ENCODE measurements at places on chromosomes 4 and X.
A peak's percentile ranks its signal among the peaks of the same experiment; 100 is the strongest.

- peak; percentile 97 for DNase-seq
Measured at GRCh38 chr4:141905751-141906150, 269.4 kb downstream of the IL15 start.

- DNase-seq: no peak
Measured at GRCh38 chrX:9646471-9647224, 119.0 kb downstream of the GPR143 start.

DNA sequence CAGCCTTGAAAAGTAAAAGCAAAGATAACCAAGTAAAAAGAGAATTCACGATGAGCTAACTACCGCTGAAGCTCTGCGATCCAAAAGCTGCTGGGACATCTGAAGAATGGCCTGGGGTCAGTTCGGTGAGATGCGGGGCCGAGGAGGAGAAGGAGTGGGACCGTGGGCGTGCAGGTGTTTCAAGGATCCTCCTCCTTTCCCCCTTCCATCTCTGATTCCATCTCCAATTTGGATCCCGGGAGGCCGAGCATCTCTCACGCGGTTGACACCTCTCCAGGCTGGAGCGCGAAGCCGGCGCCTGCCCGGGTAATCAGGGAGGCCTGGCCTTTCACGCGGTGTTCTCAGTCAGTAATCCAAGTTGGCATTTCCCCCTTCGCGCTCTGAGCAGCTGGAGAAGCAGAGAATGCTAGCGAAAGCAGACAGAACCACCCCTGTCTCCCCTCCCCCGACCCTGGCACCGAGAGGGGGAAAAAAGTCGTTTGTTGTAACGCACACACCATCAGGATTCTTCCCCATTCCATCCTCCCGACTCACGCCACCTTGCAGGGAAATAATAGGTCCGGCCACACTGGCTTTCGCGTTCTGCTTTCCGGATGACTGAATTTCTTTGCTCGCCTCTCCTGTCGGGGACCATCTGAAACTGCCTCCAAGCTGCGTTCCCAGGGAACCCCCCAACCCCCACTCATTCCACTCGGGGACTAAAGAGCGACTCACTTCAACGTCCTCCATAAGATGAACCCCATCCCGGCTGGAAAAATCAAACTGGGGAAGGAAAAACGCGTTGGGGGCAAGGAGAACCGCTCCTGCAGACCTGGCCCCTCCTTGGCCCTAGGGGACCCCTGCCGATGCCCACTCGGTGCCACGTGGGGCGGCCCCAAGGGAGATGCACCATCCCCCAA, 6.5 kb downstream of the NEUROG2 start:
- DNase-seq: peak; percentile 20

DNA sequence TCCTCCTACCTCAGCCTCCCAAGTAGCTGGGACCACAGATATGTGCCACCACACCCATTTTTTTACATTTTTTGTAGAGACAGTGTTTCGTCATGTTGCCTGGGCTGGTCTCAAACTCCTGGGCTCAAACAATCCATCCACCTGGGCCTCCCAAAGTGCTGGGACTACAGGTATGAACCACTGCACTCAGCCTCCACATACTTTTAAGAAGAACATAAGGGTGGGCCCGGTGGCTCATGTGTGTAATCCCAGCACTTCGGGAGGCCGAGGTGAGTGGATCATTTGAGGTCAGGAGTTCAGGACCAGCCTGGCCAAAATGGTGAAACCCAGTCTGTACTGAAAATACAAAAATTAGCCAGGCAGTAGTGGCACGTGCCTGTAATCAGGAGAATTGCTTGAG, 51.5 kb upstream of the MXD4 start:
- DNase-seq: no peak

DNA sequence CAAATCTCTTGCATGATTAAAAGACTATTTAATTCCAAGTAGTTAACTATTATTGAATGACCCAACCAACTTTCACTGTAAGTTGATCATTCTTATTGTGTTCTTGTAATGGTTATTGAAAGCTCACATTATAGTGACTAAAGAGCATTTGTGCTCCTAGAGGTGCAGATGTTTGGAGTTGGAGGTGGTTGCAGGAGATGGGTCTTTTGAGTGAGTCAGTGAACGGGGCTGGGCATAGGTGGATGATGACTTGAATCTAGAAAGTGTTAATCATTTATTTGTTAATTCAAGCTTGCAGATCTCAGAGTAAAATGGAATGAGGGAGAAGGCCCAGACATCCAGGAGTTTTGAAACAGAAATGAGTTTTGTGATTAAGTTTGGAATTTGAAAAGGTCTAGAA, 13.7 kb downstream of the NWD2 start:
- no peak for DNase-seq

DNA sequence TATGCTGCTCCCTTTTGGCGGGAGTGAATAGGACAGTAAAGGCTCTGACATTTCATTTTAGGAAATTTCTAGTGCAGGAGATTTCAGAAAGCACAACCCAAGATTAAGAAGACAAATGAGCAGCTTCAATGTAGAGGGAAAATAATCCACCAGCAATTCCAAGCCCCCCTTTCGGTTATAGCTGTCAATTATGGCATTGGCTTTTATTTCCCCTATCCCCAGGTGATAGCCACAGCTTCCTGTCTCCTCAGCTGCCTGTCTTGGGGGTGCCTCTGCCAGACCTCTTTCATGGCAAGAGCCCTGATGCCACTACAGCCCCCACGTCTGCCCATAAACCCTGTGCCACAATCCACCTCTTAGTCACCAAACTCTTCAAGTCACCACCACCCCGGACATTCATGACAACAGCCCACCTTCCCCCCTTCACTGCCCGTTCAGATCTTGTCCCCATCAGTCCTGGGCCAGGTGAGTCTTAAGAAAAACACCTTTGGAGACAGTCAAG, 48.4 kb upstream of the CLNK start:
- DNase-seq: no peak

DNA sequence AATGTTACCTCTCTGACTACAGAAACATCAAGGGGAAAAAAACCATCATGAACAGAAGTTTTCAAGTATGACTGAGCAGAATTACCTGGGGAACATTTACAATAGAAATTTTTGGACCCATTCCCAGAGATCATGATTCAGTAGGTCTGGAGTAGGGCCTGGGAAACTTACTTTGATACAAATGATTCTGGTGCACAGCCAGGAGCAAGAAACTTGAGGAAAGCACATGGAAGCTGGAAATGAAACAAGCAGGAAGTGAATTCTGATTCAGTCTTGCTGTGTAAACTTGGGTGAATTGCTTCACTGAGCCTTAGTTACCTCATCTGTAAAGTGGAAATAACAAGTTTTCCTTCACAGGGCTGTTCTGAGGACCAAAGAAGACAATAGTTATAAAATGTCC, 192.5 kb upstream of the TAPT1 start:
- peak; percentile 6 for DNase-seq

- DNase-seq: no peak
Measured at GRCh38 chr4:125642645-125643044, 327.9 kb downstream of the FAT4 start.

- DNase-seq: no peak
Measured at GRCh38 chr4:154858166-154858565, 77.1 kb downstream of the RBM46 start.

GRCh38 chrX:10175319-10175871, 18.6 kb downstream of the CLCN4 start:
- peak; percentile 62 for DNase-seq

GRCh38 chrX:24149351-24150050, at the start of gene ZFX:
Gene ZFX (plus strand): TSS chrX:24149729. CDS start chrX:24172743, 23,014 bp downstream.
- peak; percentile 70 for DNase-seq

- DNase-seq: peak; percentile 42
Measured at GRCh38 chr4:1084796-1085403, 28.5 kb downstream of the RNF212 start.

- DNase-seq: no peak
Measured at GRCh38 chr4:55736605-55737183, 82.9 kb upstream of the EXOC1L start.

GRCh38 chrX:107574054-107574683, 54.1 kb upstream of the PRPS1 start:
- peak; percentile 59 for DNase-seq

GRCh38 chrX:153927672-153927921, 1.5 kb upstream of the ARHGAP4 start:
- DNase-seq: peak; percentile 8

- DNase-seq: peak; percentile 9
Measured at GRCh38 chr4:56704089-56704871, 23.2 kb upstream of the HOPX start.

DNA sequence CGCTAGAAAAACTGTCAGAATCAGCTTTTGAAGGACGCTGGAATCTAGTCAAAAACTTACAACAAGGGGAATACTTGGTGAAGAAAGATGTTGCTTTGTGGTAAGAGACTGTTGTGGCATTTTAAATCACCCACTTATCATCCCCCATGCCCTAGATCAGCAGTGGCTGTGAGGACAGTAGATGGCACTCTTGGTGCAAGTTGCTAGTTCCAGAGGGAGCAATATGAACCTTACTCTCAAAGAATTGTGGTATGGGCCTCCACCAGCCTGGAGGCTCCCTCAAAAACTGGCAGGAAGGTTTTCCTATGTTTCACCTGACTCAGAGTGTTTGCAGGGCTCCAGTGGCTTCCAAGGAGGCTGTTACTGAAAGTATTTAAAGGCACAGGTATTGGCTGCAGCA, 37.7 kb upstream of the SLC16A2 start:
- DNase-seq: peak; percentile 57

- peak; percentile 66 for DNase-seq
Measured at GRCh38 chr4:150297861-150298474, 219.7 kb downstream of the DCLK2 start.

GRCh38 chr4:184849185-184849584, 23.4 kb upstream of the ACSL1 start:
- no peak for DNase-seq

DNA sequence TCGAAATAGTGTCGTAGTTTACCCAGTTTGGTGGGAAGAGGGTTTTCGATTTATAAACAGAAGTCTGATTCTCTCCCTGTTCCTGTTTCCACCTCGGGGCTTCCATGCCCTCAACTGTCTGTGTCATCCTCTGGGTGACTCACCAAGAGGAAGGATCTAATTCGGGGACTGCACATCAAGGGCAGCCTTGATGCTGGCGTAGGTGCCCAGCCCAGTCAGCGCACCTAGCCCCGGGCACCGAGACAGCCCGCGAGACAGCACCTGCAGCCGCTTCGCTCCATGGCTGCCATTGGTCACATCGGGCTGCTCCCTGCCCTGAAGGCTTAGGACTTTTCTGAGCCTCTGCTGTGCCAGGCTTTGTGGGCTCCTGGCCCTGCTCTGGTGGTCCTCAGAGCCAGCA, 7.7 kb downstream of the ABCD1 start:
- DNase-seq: no peak

DNA sequence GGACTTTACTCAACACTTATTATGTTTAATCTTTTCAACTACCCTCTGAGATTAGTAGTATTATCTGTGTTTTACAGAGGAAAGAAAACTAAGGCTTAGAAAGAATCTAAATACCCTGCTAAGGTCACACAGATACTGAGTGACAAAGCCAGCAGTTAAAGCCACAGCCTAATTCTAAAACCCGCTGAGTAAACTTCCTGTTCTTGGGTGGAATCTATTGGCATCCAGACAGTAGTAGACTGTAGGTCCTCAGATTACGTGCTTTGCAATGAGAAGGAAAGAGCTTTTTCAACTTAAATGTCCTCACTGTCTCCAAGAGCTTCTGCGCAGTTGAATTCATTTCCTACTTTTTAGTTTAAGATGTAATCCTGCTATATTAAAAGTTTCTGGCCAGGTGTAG, 126.0 kb downstream of the TENM3 start:
- DNase-seq: peak; percentile 55

DNA sequence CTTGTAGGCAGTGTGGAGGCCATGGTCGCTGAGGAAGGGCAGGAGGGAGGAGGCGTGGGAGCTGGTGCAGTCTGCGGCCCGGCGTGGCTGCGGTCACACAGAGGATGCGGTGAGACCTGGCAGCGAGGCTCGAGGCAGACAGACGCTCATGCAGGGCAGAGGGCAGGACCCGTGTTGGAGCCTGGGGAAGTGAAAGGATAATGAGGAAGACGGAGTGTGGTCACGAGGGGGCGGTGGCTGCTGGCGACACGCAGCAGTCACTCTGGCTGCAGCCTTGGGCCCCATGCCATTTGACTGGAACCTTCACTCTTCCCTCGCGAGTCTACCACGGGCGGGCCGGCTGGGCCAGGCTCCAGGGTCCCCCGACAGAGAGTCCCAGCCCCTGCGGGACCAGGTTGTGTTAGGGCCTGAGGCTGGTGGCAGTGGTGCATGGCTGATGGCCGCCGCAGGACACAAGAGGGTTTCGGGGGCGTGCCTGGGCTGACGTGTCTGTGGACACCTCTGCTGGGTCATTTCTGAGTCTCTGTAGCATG, 68.8 kb upstream of the HGFAC start:
- no peak for DNase-seq

GRCh38 chrX:3549411-3549911, 164.0 kb downstream of the PRKX start:
- DNase-seq: peak; percentile 66

GRCh38 chrX:104135677-104136076, 21.1 kb downstream of the SLC25A53 start:
- peak; percentile 18 for DNase-seq

DNA sequence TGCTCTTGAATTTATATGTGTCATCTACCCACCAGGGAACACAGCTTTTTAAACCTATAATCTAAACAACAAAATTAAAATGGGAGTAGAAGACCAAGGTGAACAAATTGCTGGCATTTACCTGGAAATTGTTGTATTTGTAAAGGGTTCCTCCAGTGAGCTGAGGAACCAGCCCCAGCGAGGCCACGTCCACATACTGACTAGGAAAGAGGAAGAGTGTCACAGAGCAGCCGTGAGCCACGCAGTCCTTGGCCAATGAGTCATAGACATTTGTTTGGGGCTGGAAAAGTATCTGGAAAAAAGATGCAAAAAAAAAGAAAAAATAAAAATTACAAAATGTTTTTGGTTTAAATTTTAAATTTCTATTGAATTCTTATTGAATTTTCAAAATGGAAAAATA, 58.7 kb downstream of the METTL14 start:
- peak; percentile 49 for DNase-seq

- no peak for DNase-seq
Measured at GRCh38 chr4:102453827-102454226, 47.3 kb upstream of the NFKB1 start.

DNA sequence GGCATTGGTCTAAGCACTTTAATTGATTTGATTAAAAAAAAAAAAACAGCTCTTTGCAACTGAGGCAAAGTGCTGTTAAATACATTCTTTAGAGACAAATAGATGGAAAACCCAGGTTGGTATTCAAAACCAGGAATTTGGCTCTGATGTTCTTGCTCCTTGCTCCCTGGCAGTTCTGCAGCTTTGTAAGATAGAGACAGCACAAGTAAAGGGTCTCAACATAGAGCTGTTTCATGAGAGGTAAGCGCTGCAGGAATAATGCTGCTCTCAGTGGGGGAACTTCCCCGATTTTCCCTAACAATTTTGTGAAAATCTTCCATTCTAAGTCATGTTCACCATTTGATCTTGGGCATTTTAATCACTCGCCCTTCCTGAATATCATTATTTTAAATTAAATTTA, 479.5 kb upstream of the HS3ST1 start:
- no peak for DNase-seq

DNA sequence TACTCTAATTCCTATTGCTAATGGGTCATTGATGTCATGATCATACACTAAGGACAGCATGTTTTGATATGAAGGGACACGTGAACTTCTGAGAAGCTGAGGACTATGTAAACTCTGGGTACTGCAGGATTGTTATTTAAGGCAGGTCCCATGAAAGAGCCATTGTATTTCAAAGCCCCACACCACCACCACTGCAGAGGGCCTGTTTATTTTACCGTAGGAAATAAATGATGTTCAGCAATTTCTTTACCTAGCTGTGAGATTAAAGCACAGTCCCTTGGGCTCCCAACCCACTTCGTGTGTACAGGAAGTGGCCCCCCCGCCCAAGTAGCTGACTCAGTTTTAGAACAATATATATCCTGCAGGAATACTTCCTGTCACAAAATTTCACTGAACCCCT, 89.8 kb upstream of the ACSL4 start:
- DNase-seq: no peak

- DNase-seq: peak; percentile 58
Measured at GRCh38 chr4:6658597-6659075, 18.2 kb downstream of the MRFAP1 start.

Measured in AG10803 (cell line).